Neural crest cell (in vitro differentiated cells): ENCODE measurements at places on chromosomes 4 and X. TPM values are rescaled to one million over a fixed set of nuclear protein-coding genes. Genes with fewer than 3 reads are reported as not detected.
A peak's percentile ranks its signal among the peaks of the same experiment; 100 is the strongest.

DNA sequence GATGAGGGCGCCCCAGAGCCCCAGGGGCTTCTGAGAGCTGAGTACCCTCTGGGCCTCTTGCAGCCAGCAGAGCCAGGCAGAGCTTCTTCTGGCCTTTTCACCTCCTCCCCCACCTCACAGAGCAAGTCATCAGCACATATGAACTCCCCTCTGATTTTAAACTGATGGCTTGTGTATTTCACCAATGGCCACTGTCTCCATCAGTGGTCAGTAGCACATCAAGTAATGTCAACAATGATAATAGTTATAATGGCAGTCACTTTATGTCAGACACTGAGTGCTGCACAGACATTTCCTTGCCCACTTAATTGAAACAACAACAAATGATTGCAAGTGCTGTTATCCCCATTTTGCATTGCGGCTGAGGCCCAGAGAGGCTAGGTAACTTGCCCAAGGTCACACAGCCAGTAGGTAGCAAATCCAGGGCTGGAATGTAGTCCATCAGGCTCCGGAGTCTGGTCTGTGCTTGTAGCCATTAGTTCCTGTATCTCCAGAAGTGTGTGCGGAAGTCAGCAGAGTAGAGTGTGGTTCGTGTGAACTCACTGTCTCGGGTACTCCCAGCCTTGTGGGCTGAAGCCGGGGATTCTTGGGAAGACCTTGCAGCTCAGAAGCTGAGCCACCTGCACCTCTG lies 3.0 kb downstream of the ATP2B3 start:
- H3K27me3 ChIP-seq = peaks cover 67% of the 10 kb centered on the region
- peaks cover 4% of the 10 kb centered on the region for H3K36me3 ChIP-seq
- H3K4me1 ChIP-seq = peaks cover 3% of the 10 kb centered on the region
- H3K27ac ChIP-seq = no peak overlapping the region
- no peak for DNase-seq

- no peaks in the 10 kb centered on the region for H3K36me3 ChIP-seq
- DNase-seq = no peak
- H3K4me1 ChIP-seq = peaks cover 13% of the 10 kb centered on the region
- no peak overlapping the region for H3K27ac ChIP-seq
Measured at GRCh38 chr4:163335384-163335783, 3.0 kb upstream of the NPY1R start.

DNA sequence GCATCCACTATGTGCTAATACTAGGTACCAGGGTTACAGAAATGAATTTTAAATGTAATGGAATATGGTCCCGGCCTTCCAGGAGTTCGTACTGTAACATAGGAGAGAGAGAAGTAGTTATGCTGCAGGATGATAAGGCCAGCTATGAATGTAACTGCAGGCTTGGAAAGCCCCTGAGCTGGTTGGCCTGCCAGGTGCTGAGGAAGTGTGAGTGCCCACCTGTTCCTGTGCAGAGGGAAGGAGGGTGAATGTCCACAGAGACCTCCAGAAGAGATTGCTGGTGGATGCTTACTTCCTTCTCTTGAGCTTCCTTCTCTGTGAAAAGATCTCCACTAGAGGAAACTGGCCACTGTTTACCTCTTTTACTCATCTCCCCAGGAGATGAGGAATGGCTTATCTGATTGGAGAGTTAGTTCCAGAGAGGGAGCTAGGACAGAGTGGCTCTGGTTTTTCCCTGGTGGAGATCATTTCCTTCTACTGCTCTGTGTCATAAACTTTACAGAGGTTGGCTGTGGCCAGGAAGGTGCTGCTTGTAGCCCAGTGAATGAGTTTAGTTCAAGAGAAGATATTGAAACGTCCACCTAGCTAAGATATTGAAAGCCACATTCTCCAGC lies 114.0 kb upstream of the LNX1 start:
- DNase-seq = no peak
- H3K27me3 ChIP-seq = no peaks in the 10 kb centered on the region
- no peak overlapping the region for H3K27ac ChIP-seq
- H3K4me1 ChIP-seq = peaks cover 42% of the 10 kb centered on the region
- no peaks in the 10 kb centered on the region for H3K36me3 ChIP-seq

GRCh38 chrX:39137363-39137954 lies 336.2 kb downstream of the MID1IP1 start:
- no peak for DNase-seq
- no peaks in the 10 kb centered on the region for H3K4me1 ChIP-seq
- H3K4me3 ChIP-seq = no peak overlapping the region
- no peak overlapping the region for H3K27ac ChIP-seq
- no peaks in the 10 kb centered on the region for H3K27me3 ChIP-seq
- no peaks in the 10 kb centered on the region for H3K36me3 ChIP-seq

- H3K27me3 ChIP-seq = peaks cover 48% of the 10 kb centered on the region
- DNase-seq = no peak
- no peak overlapping the region for H3K27ac ChIP-seq
- no peak overlapping the region for H3K4me3 ChIP-seq
- peaks cover 4% of the 10 kb centered on the region for H3K4me1 ChIP-seq
Measured at GRCh38 chrX:153522259-153522658, 4.8 kb downstream of the ATP2B3 start.

DNA sequence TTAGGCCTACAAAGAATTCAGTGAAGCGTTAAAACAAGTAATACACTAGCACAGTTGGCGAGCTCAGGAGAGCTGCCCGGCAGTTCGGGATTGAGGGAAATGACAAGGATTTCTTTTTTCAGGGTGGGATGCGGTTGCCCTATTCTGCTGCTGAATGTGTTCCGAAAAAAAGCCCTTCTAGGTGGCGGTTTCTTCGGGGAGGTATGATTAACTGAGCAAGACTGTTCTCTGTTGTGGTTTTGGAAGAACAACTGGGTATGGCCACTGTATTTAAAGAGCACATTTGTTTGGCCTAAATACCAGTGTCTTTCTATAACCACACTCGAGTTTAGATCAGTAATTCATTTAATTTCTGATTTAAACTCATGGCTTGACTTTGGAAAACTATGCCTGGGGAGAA lies 459.7 kb upstream of the FAT1 start:
- no peaks in the 10 kb centered on the region for H3K27me3 ChIP-seq
- no peak overlapping the region for H3K4me3 ChIP-seq
- DNase-seq = no peak
- H3K36me3 ChIP-seq = no peaks in the 10 kb centered on the region
- peaks cover 10% of the 10 kb centered on the region for H3K4me1 ChIP-seq
- H3K27ac ChIP-seq = no peak overlapping the region

- no peak overlapping the region for H3K4me3 ChIP-seq
- no peak overlapping the region for H3K27ac ChIP-seq
- no peak for DNase-seq
- no peaks in the 10 kb centered on the region for H3K4me1 ChIP-seq
Measured at GRCh38 chr4:31383767-31384166, 663.6 kb downstream of the PCDH7 start.

DNA sequence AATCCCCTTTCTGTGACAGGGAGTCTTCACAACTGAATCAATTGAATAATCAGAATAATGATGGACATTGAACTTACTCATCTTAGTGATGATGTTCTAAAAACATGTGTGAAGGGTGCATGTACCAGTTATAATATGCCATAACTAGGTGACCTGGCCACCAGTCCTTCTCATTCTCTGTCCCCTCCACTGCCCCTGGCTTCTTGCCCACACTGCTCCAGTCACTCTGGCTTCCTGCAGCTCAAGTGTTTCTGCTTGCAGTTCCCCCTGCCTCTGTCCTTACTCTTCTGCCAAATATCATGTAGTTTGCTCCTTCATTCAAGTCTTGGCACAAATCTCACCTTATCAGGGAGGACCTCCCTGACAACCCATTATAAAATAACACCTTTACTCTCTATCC lies 168.1 kb upstream of the SLC7A11 start:
- no peaks in the 10 kb centered on the region for H3K36me3 ChIP-seq
- H3K4me1 ChIP-seq = peaks cover 5% of the 10 kb centered on the region
- H3K27me3 ChIP-seq = no peaks in the 10 kb centered on the region
- H3K27ac ChIP-seq = peak overlapping the region; percentile 57

DNA sequence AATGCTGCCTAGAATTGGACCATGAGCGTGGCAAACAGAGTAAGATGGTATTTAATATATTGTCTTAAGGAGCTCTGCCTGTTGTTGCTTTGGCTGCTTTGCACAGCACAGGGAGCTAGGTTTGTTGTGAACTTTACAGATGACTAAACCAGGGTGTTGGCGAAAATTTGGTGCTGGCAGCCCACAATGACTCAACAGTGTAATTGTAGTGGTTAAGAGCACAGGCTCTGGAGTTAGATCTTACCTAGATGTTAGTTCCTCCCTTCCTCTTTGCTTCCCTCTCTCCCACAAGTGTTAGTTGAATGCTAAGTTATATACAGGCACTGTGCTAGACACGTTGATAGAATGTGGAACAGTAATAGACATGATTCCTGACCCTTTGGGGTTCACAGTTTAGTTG lies 128.9 kb upstream of the TRPC5 start:
- no peak overlapping the region for H3K27ac ChIP-seq
- DNase-seq = no peak
- no peaks in the 10 kb centered on the region for H3K36me3 ChIP-seq
- no peaks in the 10 kb centered on the region for H3K27me3 ChIP-seq

DNA sequence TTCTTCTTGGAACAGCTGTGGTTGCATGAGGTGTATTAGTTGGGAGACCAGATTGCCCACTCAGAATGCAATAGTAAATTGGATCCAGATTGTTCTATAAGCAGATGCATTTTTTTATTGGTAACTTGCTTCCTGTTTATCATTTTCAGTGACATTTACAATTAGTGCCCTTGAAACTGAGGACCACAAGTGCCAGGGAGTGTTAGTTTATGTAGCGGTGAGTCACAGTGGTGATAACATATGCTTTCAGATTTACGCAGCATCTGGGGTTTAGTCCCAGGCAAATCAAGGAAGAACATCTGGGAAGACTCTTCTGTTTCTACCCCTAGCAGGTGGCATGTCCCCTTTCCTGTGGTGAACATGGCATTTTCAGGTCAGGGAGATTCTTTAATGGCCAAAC lies 24.1 kb downstream of the FRMPD4 start:
- DNase-seq = no peak
- no peak overlapping the region for H3K4me3 ChIP-seq
- H3K27ac ChIP-seq = no peak overlapping the region
- H3K36me3 ChIP-seq = no peaks in the 10 kb centered on the region

- no peak for DNase-seq
- no peaks in the 10 kb centered on the region for H3K27me3 ChIP-seq
- H3K4me1 ChIP-seq = no peaks in the 10 kb centered on the region
- H3K36me3 ChIP-seq = no peaks in the 10 kb centered on the region
- no peak overlapping the region for H3K4me3 ChIP-seq
Measured at GRCh38 chrX:123093792-123094191, 90.3 kb upstream of the GRIA3 start.

- H3K27me3 ChIP-seq = no peaks in the 10 kb centered on the region
- H3K36me3 ChIP-seq = peaks cover 3% of the 10 kb centered on the region
- H3K4me1 ChIP-seq = no peaks in the 10 kb centered on the region
- no peak overlapping the region for H3K27ac ChIP-seq
Measured at GRCh38 chr4:113849771-113850170, 88.2 kb upstream of the CAMK2D start.

GRCh38 chr4:73507541-73507940 lies 26.0 kb downstream of the AFM start:
- no peaks in the 10 kb centered on the region for H3K4me1 ChIP-seq
- no peak overlapping the region for H3K4me3 ChIP-seq
- DNase-seq = no peak

DNA sequence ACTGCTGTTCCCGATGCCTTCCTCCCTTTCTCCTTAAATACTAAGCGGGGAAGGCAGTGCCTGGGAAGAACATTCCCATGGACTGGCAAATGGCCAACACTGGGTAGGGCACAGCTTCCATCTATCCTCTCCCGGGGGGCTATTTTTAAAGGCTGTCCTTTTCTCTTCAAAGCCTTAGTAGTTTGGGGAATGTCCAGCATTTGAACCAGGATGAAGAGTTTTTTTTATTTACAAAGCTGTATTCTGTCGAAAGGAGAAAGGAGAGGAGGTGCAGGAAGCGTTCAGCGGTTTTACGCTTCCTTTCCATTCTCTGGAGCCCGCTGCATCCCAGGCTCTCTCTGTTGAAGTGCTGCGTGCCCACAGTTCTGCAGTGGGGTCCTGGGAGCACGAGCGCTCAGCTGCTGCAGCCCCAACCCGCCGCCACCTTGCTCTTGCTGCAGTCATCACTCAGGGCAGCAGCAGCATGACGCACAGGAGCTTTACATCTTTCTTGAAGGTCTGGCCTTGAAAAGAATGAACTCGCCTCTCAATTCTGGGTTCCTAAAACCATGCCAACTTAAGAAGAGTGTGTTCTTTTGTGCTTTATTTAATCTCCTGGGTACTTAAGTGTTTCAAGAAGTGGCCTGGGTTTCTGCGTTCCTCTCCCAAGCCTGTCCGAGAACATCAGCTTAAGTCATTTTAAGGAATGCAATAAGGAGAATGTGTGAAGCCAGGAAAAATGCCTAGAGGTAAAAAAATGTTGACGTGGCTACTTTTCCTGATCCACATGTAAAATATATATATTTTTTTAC lies 427.2 kb downstream of the MAPK10 start:
- no peak overlapping the region for H3K27ac ChIP-seq
- no peak for DNase-seq
- H3K4me1 ChIP-seq = peaks cover 39% of the 10 kb centered on the region
- no peaks in the 10 kb centered on the region for H3K27me3 ChIP-seq
- no peak overlapping the region for H3K4me3 ChIP-seq
- no peaks in the 10 kb centered on the region for H3K36me3 ChIP-seq

Gene L1CAM
- 133 and 137 TPM in 2 replicates for total RNA-seq

Gene CSAG2
- not detected in 2 replicates for total RNA-seq

Gene MAP7D2
- 6.5 TPM in 2 replicates for total RNA-seq

Gene NPY2R
- not detected in 2 replicates for total RNA-seq
